ENCODE measurements at places on chromosomes 12 and 14.

DNA sequence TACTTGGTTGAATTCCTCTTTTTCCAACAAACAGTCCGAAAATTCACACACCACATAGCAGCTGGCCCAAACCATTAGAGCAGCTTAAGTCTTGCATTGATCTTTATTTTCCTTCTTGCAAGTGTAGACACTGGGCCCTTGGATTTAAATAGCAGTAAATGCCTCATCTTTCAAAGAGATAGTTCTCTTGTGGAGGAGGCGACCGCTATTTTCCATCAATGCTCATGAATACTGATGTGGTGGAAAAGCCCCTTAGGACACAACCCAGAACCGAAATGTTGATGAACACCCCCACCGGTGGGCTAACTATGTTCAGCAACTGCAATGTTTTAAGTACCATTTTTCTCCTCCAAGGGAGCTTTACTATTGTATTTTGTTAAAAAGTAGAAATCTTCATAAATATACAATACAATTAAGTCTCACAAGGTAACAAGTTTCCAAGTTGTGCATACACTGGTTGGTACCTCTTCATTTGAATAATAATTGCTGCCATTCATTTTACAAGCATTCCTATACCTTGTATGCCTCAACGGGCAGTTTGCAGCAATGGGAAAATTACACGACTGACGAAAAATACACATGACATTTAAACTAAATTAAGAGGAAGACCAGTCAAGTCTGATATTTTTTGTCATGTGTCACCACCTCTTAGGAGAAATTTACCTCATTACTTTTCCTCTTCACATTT, 18.0 kb downstream of the NIN start:
- DNase-seq: no peak

GRCh38 chr12:40559865-40560264, 132.4 kb upstream of the CNTN1 start:
- DNase-seq: no peak

DNA sequence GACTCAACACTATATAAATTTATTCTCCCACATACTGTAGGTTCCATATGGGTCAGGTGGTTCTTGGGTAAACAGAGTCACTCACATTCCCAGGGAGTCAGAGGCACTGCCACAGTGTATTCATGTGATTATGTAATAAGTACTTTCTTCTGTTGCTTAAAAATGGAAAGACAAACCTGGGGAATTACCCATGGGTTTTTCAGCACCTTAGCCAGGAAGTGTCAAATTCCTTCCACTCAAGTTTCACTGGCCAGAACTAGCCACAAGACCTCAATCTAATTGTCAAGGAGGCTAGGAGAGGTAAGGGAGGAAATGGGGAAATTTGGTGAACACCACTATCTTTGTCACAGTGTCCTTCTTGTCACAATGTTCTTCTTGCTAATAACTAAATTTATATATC, 333.2 kb upstream of the MDGA2 start:
- DNase-seq: no peak

- DNase-seq: no peak
Measured at GRCh38 chr12:46778415-46778814, 47.4 kb downstream of the SLC38A4 start.

Data from non-pigmented ciliary epithelial cell (primary cell).